RCC 7860 (cell line): ENCODE measurements at places on chromosomes 1 and 21.

GRCh38 chr1:57013522-57013921 lies 47.7 kb upstream of the C8B start:
- no peak for DNase-seq

DNA sequence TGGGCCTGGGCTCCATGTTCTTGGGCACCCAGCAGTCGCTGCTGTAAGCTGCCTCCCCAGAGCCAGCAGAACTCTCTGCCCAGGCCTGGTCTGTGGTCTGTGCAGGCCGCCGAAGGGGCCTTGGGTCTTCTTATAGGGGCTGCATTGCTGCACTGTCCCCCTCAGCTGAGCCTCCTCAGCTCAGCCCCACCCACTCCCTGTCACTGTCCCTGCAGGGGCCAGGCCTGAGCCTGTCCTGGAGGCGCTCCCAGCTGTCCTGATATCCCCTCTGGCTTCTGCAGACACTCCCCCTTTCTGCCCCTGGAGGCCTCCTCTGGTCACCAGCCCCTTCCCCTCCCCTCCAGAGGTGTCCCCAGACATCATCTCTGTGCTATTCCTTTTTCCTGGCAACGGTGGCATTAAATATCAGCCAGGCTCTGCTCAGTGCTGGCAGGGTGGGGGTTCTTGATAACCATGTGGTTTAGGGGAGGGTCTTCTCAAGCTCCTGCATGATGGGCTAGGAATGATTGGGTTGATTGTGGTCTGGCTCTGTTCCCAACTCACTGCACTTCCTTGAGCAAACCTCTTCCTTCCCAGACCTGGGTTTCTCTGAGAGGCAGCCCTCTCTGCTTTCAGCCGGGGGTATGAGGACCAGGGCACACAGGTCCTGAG lies 3.7 kb upstream of the FOXO6 start:
- DNase-seq, result peak; percentile 33

DNA sequence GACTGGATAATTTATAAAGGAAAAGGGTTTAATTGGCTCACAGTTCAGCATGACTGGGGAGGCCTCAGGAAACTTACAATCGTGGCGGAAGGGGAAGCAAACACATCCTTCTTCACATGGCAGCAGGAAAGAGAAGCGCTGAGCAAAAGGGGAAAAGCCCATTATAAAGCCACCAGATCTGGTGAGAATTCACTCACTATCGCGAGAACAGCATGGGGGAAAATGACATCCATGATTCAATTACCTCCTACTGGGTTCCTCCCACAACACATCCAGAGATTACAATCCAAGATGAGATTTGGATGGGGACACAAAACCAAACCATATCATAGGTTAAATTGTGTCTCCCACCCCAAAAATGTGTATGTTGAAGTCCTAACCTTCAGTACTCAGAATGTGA lies 491.7 kb downstream of the SETD4 start:
- no peak for DNase-seq

GRCh38 chr1:202210385-202210784 lies 16.8 kb downstream of the LGR6 start:
- no peak for DNase-seq

DNA sequence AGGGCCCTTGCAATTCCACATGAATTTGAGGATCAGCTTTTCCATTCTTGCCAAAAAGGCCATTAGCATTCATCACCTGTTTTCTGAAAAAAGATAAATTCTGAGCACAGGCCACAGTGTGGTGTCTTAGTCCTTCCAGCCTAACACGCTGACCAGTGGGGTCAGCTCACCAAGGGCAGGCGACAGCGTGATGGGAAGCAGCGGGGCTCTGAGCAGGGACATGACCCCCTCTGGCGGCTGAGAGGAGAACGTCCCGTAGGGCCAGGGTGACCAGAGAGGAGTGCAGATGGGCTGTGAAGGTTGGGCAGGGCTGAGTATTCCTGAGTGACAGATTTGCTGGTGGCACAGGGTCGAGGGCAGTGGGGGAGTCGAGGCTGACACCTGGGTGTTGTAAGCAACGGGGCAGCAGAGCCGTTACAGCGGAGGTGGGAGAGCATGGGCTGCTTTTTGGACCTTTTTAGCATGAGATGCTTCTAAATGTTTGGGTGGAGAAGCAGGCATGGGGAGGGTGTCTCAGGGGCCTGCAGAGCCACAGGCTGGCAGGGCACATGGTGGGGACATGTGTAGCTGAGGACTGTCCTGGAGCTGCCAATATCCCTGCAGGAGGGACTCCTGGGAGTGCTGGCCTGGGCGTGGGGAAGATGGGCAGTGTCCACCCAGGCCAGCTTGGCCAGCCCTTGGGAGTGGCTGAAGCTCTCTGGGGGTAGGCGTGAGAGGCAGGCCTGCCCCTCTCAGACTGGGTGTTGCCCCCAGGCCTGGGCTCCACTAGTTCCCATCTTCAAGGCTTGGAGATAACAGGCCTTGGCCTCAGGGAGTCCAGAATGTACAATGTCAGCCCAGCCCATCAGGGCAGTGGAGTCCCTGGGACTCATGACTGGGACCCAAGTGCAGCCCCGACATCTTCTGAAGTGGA lies 8.6 kb upstream of the CALML6 start:
- DNase-seq, result peak; percentile 77

DNA sequence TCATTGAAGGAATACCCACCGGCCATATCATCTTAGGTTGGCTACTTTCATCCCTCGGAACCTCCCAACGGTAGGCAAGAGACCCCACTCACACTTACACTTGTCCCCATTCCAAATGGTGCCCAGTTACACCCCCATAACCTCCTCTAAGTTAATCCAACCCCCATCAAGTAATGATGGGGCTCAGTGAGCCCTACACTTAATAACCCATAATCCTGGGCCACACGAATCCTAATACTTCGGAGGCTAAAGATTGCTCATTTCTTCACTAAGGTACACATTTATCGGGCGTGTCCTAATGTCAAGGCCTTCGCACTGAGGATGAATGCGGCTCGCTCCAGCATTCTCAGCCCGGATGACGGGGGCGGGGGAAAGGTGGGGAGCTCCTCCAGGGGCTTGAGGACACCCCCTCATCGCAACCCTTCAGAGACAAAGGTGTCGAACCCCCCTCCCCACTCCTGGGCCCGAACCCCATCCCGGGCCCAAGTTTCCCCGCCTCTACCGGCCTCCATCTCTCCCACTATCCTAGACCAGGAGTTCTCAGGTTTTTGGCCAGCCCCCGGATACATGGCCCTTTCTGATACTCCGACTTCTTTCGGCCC lies 435 bp downstream of the ILF2 start:
- DNase-seq, result no peak

GRCh38 chr21:44949779-44950198 lies 10.0 kb downstream of the SLX9 start:
- DNase-seq, result peak; percentile 52

DNA sequence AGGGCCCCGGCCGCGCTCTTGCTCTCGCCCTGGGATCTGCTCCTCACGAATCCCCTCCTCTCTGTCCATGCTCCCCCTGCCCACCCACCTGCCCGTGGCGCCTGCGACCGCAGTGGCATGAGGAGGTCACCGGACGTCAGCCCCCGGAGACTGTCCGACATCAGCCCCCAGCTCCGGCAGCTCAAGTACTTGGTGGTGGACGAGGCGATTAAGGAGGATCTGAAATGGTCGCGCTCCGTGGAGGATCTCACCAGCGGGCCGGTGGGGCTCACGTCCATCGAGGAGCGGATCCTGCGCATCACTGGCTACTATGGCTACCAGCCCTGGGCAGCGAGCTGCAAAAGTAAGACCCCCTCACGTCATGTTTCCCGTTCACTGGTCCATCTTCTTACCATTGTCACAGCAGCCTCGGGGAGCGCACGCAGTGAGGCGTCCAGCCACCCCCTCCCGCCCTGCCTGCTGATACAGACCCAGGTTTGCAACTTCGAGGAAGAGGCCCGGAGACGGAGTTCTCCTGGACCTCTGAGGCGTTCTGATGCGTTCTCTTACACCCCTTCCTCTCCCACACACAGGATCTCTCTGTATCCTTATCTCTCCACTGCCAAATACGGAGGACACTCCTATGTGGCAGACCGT lies 1.1 kb downstream of the SLC35F3 start:
- no peak for DNase-seq

DNA sequence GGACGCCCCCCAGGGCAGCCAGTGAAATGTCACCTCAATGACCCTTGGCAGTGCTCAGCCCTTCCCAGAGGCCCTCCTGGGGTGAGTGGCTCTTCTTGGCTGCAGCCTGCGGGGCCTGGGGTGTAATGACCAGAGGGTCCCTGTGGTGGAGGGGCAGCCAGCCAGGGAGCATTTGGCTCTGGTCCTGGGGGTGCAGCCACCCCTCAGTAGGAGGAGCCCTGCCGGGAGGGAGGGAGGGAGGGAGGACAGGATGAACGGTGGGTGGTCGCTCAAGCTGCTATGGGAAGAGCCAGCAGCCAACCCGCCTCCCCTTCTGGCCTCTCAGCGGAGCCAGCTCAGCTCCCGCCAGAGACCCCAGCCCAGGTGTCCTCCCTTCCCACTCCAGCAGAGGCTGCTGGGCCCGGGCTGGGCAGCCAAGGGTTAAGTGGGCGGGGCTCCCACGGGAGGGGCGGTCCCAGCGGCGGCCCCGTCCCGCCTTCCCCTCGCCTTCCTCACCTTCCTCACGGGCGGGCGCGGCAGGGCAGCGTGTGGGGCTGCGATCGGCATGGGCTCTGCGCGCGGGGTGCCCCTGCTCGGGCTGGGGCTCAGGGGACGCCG lies 9.0 kb upstream of the PLCH2 start:
- DNase-seq, result no peak

GRCh38 chr1:12566484-12567287 lies 51.3 kb downstream of the DHRS3 start:
- DNase-seq, result no peak

GRCh38 chr21:41107602-41108001 lies 60.4 kb upstream of the BACE2 start:
- DNase-seq, result no peak

GRCh38 chr1:212838145-212838544 lies 9.3 kb downstream of the SPATA45 start:
- no peak for DNase-seq

DNA sequence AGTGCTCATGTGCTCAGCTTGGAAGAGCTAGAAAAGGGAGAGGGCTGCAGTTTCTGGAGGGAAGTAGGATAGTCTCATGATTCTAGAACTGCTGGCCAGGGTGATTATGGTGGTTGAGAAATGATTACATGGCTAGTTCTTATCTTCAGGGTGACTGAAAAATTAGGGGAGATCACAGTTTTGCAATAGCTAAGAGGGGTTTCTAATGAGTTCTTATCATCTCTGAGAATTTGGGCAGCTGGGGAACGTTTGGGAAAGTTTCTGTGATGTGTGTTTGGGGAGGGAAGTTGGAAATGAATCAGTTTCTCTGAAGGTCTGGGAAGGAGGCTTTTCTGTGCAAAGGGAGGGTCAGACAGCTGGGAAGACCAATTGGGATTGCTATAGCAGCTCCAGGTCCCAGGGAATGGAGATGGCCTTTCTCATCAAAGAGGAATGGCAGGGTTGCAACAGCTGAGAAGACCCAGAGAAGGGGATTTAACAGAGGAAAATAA lies 7.6 kb upstream of the RHOU start:
- no peak for DNase-seq

DNA sequence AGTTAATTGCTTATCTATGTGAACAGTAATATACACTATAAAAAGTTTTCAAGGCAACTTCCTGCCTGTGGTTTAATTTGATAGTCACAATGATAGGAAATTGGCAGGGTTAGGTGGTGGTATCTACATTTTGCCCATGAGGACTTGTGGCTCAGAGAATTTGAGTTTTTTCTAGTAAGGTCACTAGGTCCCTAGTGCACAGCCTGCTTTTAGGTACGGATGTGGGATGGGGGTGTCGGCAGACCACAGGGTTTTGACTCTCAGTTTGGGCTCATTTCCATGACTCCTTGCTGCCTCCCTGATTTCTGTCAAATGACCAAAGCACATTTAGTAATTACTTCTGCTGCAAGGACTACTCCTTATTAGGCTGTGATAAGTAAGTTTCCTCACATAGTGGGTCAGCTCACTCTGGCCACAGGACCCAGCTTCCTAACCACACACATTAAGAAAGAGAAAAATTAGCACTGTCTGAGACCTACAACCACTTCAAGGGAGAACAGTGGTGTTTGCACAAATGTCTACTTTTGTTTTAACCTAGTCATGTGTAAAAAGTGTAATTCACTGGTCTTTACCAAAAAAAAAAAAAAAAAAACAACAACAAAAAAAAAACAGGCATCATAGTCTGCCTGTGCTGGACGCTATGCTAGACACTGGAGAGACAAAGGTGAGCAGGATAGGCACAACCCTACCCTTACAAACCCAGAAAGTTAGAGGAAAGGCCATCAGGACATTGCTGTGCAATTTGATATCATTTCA lies 43.7 kb downstream of the MRPL39 start:
- DNase-seq, result peak; percentile 37

DNA sequence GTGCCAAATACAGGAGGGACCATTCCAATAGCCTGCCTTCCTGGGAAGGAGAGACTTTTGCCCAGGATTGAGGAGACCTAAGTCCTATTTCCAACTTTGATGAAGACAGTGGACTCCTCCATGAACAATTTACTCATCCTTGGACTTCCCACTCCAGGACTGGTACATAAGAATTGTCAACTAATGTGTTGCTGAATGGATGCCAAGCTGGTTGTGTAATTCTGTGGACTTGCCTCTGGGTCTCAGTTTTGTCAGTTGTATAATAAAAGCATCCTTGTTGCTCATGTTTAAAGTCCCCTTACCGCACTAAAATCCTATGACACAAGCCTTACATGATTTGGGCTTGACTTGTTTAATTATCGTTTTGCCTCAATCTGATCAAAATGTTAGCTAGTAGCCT lies 13.2 kb upstream of the ZP4 start:
- no peak for DNase-seq

GRCh38 chr1:80171631-80172030 lies 1165.1 kb upstream of the ADGRL4 start:
- DNase-seq, result no peak

GRCh38 chr1:98920441-98921110 lies 84.1 kb downstream of the PLPPR5 start:
- DNase-seq, result peak; percentile 55

GRCh38 chr1:184485751-184486723 lies 99.2 kb downstream of the C1orf21 start:
- no peak for DNase-seq

- peak; percentile 43 for DNase-seq
Measured at GRCh38 chr1:154546264-154547063, 12.0 kb downstream of the UBE2Q1 start.

DNA sequence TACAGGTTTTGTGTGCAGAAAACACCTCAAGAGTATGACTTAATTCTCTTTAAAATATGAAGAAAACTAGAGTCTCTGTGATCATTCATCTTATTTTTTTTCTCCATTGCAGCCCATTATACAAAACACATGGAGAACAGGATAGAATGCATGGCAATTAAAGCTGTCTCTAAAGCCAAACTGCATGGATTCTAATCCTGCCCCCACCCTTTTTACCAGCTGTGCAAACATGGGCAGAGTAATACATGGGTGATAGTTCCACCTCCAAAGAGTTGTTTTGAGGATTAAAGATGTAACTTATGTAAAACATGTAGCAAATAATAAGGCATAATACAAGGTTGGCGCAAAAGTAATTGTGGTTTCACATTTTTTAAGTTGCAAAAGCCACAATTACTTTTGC lies 114.4 kb downstream of the CLEC20A start:
- no peak for DNase-seq

- no peak for DNase-seq
Measured at GRCh38 chr1:109312246-109312645, 5.4 kb upstream of the MYBPHL start.
